ENCODE measurements at places on chromosomes 12 and 14.

DNA sequence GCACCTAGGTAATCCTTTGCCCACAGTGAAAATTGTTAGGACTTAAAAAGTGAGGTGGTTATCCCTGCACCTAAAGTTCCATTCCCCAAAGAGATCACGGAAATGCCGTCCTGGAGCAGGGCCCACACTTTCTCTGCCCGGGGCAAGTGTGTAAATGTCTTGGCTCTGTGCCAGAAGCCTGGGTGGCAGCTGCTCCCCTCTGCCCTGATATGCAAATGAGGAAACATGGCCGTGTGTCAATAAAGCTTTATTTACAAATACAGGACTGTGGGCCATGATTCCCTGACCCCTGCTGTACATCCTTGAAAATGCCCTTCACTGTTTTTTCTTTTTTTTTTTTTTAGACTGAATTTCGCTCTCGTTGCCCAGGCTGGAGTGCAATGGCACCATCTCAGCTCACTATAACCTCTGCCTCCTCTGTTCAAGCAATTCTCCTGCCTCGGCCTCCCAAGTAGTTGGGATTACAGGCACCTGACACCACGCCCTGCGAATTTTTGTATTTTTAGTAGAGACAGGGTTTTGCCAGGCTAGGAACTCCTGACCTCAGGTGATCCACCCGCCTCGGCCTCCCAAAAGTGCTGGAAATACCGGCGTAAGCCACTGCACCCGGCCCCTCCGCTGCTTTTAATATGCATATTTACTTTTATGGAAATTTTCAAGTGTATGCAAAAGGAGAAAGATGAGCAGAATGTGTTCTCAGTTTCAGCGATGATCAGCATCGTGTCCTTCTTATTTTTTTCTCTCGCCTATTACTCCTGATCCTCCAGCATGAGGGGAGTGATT is 75.5 kb downstream of the GALNT9 start:
- DNase-seq = no peak

GRCh38 chr12:3973973-3974644 is 100.9 kb upstream of the PARP11 start:
- DNase-seq = no peak

DNA sequence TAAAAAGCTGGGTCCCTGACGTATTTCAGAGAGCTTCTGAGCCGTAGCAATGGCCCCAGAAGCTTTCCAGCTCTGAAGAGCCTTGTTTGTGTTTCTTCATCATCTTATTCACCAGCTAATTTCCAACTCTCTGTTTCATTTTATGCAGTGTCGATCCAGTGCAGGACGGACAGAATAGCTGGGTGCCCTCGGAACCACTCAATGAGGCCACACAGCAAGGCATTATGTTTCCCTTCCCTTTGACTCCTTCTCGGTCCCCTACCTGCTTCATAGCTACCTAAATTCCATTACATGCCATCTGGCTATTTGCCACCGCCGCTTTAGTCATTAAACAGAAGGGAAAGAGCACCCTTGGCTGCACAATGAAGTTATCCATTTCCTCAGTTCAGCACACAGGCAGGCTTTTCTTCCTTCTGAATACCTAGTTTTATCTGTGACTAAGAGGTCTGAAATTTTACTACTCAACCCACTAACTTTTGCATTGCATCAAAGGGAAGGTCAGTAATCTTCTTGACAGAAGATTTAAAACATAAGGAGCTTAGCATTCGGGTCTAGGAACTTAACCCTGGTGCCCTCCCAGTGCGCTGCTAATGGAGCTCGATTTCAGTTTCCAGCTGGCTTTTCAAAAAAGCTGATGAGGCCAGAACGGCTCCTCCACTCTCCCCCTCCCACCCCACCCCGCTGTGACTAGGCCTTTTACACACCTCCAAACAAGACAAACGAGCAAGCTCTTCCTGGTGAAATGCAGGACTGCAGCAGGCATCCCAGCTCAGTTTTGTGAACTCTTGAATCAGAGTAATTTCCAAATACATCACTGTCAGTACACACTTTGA is 176.8 kb downstream of the GXYLT1 start:
- no peak for DNase-seq

DNA sequence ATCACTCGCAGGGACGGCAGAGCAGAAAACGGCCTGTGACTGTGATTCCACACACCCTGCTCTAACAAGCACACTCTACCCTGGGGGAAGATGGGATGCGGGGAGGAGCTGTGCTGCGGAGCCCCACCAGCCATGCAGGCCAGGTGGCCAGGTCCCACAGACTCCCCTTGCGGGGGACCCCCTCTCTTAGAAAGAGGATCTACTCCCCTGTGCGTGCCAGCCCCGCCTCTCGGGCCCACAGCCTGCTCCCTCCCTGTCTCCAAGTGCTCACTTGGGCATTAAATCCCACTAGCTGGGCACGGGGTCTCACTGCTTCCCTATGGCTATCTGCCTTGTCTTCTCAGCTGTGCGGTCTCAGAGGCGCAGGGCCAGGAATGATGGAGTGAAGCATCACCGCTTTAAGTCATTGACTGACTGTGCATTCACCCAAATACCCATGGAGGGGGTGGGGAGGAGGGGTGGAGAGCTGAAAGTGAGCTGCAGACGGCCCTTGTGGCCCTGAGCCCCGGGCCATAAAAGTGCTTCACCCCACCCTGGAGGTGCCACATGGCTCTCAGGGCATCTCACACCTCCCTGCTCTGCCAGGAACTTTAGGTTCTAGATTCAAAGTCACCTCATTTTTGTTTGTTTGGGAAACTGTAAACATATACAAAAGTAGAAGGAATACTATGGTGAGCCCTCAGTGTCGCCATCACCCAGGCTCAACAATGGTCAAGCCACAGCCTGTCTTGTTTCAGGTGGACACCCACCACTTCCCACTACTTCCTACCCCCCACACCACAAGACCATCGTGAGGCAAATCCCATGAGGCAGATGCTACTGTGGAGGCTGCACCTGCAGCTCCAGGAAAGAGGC is 9.4 kb downstream of the STX2 start:
- no peak for DNase-seq

GRCh38 chr14:80465546-80466220 is 254.4 kb upstream of the DIO2 start:
- no peak for DNase-seq

Data from activated T-cell treated with anti-CD3 and anti-CD28 coated beads, Interleukin-2, amount 50 U/mL, for 24 hours (primary cell).